Articular chondrocyte of knee joint (primary cell): ENCODE measurements at places on chromosomes 12 and 14. TPM values are rescaled to one million over a fixed set of nuclear protein-coding genes. Genes with fewer than 3 reads are reported as not detected.

The PRR4 gene
- 3.4 and 4.2 TPM in 2 replicates for total RNA-seq

The SIRT4 gene
- 1.0 and 1.8 TPM in 2 replicates for total RNA-seq

The ORAI1 gene
- 6.2 and 6.5 TPM in 2 replicates for total RNA-seq

The KRT78 gene
- total RNA-seq = not detected in 2 replicates

The CCDC197 gene
- not detected in 2 replicates for total RNA-seq

The TAS2R50 gene
- 5.7 and 7.8 TPM in 2 replicates for total RNA-seq

The SPATA7 gene
- total RNA-seq = 25.3 and 27.3 TPM in 2 replicates

The ANKRD13A gene
- total RNA-seq = 194 and 205 TPM in 2 replicates

The CDKN1B gene
- total RNA-seq = 34.9 and 39.9 TPM in 2 replicates

The PLBD1 gene
- total RNA-seq = 14.6 and 18.7 TPM in 2 replicates

The ASB8 gene
- 31.6 and 39.3 TPM in 2 replicates for total RNA-seq

The NANOG gene
- total RNA-seq = under 0.01 and 0.32 TPM in 2 replicates

The LIMA1 gene
- 601 and 610 TPM in 2 replicates for total RNA-seq

The SUPT16H gene
- 84.0 and 90.9 TPM in 2 replicates for total RNA-seq
